IPS DF 6.9 (cell line): ENCODE measurements at places on chromosomes 11 and 22.

GRCh38 chr22:29456211-29456671, 17.9 kb downstream of the RFPL1 start:
- no peak for DNase-seq

GRCh38 chr11:91513734-91514133, 710.9 kb upstream of the FAT3 start:
- DNase-seq, result no peak

DNA sequence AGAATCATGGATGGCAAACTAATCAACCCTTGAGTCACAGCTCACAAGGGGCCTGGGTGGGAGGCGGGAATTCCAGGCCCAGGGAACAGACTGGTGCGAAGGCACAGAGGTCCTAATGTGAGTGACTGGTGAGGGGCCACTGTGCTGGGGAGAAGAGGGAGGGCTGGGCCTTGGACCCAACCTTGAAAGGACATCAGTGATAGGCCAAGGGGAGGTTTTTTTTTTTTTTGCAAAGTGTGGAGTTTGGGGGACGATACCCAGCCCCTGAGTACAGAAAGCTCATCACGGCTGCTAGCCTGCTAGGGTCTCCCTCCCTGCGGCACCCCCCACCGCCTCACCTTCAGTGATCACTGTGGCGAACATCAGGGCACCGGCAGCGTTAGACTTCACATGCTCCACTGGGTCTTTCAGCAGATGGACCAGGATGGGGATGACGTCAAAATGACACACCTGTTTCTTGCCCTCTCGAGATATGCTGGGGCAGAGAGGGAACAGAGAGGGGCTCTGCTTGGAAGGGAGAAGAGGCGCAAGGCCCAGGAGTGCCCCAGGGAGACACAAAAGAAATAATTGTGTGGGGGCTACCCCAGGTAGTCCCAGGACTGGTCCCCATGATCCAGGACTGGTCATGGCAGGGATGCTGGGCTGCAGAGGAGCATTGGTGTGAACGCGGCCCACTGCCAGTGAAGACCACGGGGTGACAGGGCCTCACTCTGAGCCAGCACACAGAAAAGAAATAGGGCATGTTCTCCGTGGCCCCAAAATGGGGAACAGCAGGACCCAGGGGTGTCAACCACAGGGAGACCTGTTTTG, 8.6 kb upstream of the GNAZ start:
- no peak for DNase-seq

DNA sequence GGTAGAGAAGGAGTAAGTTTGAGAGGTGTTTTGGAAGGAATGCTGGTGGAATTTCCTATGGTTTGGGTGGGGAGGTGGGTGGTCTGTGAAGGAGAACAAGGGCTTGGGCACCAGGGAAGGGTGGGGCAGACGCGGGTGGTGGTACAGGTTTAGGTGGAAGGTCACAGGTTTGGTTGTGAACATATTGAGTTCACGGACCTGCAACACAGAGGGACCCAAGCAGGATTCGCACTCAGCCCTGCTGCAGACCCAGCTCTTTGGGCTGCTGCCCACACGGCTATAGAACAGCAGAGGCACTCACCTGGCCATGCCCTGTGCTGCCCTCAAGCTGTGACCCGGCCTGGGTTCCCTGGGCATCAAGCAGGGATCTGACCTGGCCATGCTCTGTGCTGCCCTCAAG, 33.5 kb upstream of the EMID1 start:
- no peak for DNase-seq

- no peak for DNase-seq
Measured at GRCh38 chr11:46277313-46277621, 195 bp upstream of the CREB3L1 start.

GRCh38 chr22:23072911-23073491, 2.7 kb downstream of the GNAZ start:
- DNase-seq, result no peak

- DNase-seq, result no peak
Measured at GRCh38 chr11:1356478-1356960, 33.2 kb upstream of the BRSK2 start.

GRCh38 chr11:69215216-69215615, 59.5 kb downstream of the SMIM38 start:
- no peak for DNase-seq

- no peak for DNase-seq
Measured at GRCh38 chr22:17845327-17845726, 71.1 kb upstream of the BID start.

DNA sequence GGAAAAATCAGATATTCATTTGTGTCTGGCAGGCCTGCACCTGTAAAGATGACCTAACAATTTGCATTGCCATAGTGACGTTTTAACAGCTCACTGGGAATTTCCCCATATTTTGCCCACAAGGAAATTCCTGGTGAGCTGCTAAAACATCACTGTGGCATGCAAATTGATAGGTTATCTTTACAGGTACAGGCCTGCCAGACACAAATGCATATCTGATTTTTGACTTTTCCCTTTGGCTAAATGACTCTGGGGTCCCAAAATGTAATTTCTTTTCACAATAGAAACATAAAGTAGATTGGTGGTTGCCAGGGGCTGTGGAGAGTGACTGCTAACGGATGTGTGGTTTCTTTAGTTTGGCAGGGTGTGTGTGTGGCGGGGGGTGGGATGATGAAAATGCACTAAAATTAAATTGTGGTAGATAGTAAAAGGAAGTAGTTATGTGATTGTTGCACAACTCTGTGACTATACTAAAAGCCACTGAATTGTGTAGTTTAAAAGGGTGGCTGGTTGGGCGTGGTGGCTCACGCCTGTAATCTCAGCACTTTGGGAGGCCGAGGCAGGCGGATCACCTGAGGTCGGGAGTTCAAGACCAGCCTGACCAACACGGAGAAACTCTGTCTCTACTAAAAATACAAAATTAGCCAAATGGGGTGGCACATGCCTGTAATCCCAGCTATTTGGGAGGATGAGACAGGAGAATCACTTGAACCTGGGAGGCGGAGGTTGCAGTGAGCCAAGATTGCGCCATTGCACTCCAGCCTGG, 18.5 kb upstream of the FEZ1 start:
- no peak for DNase-seq

- no peak for DNase-seq
Measured at GRCh38 chr11:82959987-82960778, 58.6 kb downstream of the DDIAS start.

DNA sequence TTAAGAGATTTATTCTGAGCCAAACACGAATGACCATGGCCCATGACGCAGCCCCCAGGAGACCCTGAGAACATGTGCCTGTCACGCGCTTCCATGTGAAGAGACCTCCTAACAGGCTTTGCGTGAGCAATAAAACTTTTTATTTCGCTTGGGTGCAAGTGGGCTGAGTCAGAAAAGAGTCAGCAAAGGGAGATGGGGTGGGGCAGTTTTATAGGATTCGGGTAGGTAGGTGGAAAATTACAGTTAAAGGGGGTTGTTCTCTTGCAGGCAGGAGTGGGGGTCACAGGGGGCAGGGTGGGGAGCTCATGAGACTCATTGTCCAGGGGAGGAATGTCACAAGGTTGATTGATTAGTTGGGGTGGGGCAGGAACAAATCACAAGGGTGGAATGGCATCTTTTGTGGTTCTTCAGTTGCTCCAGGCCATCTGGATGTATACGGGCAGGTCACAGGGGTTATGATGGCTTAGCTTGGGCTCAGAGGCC, 77.2 kb upstream of the FTH1 start:
- no peak for DNase-seq

- no peak for DNase-seq
Measured at GRCh38 chr11:134562941-134563471, 151.0 kb upstream of the B3GAT1 start.

- no peak for DNase-seq
Measured at GRCh38 chr11:111634981-111635705, 32.9 kb downstream of the SIK2 start.

- DNase-seq, result no peak
Measured at GRCh38 chr11:113448316-113448677, 26.9 kb downstream of the DRD2 start.

DNA sequence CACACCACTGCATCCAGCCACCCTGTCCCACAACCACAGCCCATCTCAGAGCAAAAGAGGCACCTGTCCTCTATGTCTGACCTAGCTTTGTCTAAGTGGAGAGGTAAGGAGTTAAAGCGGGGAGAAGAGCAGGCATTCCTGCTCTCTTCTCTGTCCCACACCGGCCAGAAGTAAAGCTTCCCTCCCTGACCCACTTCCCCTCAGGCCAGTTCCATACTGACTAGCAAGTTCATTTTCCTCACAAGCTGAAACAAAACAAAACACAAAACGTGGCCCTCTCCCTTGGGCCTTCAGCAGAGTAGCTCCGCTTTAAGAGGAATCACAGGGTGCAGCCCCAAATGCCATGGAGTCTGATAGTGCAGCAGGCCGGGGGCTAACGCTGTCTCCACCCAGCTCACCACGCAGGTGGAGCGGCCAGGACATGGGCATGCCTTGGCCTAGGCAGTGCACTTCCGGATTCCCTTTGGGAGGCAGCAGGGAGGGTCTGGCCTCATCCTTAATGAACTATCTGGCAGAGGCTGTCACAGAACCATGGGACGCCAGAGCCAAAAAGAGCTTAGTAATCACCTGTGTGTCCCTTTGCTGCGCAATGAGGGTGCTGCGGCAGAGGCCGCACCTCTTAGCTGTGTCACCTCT, 34.0 kb downstream of the FLI1 start:
- no peak for DNase-seq

DNA sequence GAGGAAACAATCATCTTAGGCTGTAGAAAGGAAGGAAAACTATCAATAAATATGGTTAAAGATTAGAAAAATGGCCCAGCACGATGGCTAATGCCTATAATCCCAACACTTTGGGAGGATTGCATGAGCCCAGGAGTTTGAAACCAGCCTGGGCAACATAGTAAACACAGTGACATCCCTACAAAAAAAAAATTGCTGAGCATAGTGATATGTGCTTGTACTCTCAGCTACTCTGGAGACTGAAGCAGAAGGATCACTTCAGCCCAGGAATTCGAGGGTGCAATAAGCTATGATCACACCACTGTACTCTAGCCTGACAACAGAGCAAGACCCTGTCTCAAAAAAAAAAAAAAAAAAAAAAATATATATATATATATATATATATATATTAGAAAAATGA, 54.9 kb downstream of the ARFGAP2 start:
- no peak for DNase-seq

- DNase-seq, result no peak
Measured at GRCh38 chr22:30564761-30565119, 9.7 kb downstream of the GAL3ST1 start.

GRCh38 chr11:124638500-124638899, 15.8 kb downstream of the TBRG1 start:
- DNase-seq, result no peak

- DNase-seq, result no peak
Measured at GRCh38 chr11:79432138-79432537, 8.7 kb downstream of the TENM4 start.

DNA sequence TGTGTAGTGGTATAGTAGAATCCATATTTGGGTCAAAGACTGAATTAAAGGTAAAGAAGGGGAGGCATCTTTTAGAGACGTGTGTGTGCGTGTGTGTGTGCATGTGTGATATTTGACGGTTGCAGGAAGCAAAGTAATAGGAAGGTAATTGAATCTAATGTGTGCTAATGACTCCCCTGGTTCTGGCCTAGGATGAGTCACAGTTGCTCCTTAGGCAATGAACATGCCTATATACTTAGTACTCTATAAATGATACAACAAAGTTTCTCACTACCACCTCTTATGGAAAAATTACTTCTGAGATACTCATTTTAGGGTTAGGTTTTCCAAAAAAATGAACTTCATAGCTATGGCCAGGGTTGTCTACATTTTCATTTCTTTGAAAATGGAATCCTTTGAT, 409.6 kb downstream of the GUCY1A2 start:
- no peak for DNase-seq

DNA sequence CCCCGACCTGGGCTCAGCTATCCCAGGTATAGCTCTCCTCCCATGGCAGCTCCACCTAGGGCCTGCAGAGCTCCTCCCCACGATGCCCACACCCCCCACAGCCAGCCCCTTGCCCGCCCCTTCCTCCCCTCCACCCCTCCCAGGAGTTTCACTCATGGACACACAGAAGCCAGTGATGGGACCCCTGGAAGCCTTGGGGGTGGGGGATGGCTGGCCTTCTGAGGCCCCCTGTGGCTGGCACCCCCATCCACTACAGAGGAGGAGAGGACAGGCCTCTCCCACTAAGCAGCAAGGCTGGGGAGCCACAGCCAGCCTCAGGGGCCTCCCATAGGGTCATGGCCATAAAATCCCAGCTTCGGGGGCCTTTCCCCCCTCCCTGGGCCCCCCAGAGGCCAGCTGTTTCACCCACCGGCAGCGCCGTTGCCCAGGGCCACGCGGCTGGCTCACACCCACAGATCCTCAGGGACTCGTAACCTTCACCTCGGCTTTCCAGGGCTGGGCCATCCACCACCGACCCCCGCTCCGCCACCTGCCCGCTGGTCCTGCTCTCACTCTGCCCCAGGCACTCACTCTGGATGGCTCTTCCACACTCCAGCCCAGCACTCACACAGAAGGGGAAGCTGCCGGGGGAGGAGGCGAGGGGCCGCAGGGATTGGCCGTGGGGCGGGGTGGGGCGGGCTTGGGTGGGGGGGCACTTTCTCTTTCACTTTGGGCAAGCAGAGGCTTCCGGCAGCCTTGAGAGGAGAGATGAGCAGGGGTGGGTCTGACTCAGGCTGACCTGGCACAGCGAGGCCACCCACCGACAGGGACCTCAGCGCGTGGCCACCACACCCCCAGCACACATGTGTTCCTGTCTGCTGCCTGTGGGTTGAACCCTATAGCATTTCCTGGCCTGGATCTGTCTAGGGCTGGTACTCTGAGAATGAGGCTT, 2.2 kb downstream of the SLC25A22 start:
- no peak for DNase-seq

DNA sequence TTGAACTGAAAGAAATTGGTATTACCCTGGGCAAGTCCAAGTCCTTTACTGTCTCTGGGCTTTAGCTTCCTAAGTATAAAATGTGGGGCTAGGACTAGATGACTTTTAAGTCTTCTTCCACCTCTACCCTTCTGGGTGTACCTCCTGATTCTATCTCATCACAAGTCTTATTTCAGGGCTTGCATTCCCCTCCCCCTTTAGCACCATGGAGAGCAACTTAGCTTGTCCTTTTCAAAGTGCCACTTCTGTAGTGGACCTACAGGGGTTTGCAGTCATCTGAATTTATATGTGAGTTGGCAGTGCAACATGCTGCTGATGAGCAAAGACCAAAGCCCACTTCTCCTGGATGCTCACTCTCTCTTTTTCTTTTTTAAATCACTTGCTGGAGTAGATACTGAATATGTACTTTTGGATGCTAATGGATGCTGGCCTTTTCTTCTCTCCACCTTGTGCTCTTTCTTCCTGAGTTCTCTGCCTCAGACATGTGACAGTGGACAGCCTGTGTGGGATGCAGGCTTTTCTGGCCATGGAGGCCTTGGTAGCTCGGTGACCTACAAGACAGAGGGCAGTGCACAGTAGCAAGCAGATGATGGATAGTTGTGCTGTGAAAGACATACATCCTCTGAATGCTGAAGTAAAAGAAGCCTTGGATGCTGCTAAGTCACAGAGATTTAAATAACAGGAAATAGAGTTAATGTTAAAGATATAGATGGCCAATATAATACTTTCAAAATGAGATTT, 185.0 kb downstream of the NELL1 start:
- no peak for DNase-seq

GRCh38 chr11:16749666-16750065, 11.2 kb downstream of the C11orf58 start:
- no peak for DNase-seq
